Activated naive CD4-positive, alpha-beta T cell (primary cell): ENCODE measurements at places on chromosomes 3 and 15.

DNA sequence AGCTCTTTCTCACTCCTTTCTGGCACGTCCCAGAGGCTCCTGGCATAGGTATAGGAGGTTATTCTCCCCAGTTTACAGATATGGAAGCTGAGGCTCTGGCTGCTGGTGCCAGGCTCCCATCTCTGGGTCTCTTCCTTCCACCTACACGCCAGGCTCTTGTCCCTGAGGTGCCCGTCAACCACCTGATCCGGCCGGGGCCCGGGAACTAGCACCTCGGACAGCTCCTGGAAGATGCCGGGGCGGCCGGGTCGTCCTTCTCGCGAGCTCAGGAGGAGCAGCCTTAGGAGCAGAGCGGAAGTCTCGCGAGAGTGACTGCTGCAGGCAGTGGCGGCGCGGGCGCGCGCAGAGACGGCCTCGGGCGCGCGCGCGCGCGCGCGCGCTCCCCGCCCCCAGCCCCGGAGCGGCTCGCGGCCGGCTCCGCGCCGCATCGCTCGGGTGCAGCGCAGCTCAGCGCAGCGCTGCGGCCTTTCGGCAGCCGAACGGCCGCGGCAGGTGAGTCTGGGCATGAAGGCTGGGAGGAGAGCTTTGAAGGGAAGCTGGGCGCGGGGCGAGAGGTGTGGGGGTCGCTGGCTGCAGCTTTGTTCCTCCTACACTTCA, at the start of gene SCAMP5:
TSS of gene SCAMP5 (plus strand) at position 382 of the 597 bp plus-strand sequence. CDS start 16,277 bp downstream, outside the sequence.
- peak; percentile 83 for DNase-seq

DNA sequence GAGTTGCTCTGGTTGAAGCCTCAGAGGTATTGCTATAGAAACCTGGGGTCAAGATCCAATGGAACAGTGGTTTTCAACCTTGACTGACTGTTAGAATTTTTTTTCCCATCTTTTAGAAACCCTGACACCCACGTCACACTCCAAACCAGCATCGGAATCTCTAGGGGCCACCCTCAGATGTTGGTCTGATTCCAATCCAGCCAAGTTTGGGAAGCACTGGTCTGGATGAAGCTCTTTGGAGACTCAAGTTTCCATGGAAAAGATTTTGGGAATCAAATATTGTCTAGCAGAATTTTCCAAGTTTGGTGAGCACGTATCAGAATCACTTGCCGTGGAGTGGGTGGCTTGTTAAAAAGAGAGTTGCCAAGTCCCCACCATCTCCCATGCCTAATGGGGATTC, 103.8 kb downstream of the THSD4 start:
- DNase-seq: no peak

- no peak for DNase-seq
These were observed 5.1 kb downstream of the MAGEL2 start for GRCh38 chr15:23642413-23643044.

GRCh38 chr15:70096215-70097062, 1.3 kb downstream of the TLE3 start:
- peak; percentile 37 for DNase-seq

DNA sequence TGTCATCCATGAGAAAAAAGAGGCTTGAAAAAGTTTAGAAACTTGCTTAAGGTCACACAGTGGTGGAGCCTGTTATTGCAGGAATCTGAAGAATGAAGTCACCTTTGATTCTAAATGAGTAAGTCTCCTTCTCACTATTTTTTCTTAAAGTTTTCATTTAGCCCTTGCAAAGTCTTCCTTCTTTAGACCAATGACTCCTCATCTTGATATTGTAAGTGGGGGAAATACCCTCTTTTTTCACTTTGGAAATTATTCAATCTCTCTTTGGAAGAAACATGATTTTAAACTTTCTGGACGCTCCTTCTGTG, 787 bp upstream of the SLMAP start:
- DNase-seq: no peak

- DNase-seq: no peak
These were observed 1.1 kb upstream of the PIK3CA start for GRCh38 chr3:179146911-179147513.

- DNase-seq: no peak
These were observed 6.8 kb upstream of the TBC1D5 start for GRCh38 chr3:17749281-17749680.

DNA sequence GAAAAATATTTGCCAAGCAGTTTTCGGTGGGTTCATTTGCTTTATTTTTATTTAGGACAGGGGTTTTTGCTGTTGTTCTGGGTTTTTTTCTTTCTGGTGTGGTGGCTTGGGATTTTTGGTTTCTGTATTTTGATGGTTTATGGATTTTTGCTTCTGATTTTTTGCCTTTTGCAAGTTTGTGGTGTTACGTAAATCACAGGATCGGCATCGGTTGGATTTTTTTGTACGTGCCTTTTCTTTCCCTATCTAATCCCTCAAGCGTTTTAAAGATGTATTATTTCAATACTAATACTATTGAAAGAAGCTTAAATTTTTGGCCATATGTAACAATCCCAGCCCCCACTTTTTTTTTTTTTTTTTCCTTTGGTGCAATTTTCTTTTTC, 782 bp upstream of the BCL6 start:
- DNase-seq: no peak

GRCh38 chr3:45881078-45882022, 5.0 kb upstream of the CCR9 start:
- no peak for DNase-seq

DNA sequence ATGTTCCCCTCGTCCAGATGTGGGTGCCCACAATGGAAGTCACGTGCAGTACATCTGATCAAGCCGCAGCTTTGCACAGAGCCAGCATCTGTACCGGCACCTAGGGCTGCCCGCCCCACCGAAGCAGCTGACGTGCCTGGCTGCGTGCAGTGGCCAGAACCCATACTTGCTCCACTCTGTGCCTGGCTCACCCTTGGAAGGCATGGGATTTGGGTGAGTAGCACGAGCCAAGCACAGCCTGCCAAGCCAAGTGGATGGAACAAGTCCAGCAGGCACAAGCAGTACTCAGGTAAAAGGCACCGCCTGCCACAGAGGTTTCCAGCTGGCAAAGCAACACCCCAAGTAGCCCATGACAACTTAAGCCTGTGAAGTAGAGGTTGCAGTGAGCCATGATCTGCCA, 261.3 kb downstream of the TBC1D5 start:
- DNase-seq: no peak

GRCh38 chr3:58419780-58420507, 13.7 kb downstream of the PDHB start:
- DNase-seq: no peak

GRCh38 chr15:38093931-38094330, 158.7 kb upstream of the SPRED1 start:
- DNase-seq: no peak

DNA sequence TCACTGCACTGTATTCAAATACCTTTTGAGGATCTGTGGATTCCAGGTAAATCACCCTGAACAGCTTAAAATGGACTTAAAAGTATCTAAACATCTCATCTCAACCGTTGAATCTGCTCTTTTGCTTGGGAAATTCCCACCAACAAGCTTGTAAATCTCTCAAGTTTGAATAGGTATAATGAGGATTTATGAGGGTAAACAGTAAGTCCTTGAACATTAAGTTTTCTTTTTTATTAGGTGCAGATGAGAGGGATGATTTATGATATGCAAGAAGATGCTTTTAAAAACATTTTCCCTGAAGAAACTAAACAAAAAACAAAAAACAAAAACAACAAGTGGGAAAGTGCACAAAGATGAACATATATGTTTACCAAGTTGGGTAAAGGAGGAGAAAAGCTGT, 290.6 kb downstream of the ROBO1 start:
- DNase-seq: no peak

- no peak for DNase-seq
These were observed 276.6 kb upstream of the ZPLD1 start for GRCh38 chr3:102158080-102158740.

GRCh38 chr3:29319798-29320197, 38.9 kb downstream of the RBMS3 start:
- no peak for DNase-seq

GRCh38 chr15:85826756-85827515, 32.2 kb upstream of the KLHL25 start:
- no peak for DNase-seq

DNA sequence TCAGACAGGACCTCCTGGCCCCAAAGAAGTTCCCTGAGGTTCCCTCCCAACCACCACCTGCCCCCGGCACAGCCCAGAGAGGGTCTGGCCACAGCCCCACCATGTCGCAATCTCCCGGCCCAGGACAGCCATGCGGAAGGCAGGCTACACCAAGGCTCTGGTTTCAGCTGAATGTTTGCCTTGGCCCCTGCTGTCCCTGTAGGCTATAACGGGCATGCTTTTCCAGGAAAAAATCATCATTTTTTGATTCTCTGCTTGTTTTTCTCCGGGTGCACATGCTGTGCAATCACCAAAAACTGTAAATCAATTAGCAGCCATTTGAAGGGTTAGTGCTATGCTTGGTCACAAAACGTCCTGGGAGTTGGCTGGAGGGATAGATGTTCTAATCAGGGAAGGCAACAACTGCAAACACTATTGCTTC, 142.7 kb upstream of the IGF1R start:
- no peak for DNase-seq

DNA sequence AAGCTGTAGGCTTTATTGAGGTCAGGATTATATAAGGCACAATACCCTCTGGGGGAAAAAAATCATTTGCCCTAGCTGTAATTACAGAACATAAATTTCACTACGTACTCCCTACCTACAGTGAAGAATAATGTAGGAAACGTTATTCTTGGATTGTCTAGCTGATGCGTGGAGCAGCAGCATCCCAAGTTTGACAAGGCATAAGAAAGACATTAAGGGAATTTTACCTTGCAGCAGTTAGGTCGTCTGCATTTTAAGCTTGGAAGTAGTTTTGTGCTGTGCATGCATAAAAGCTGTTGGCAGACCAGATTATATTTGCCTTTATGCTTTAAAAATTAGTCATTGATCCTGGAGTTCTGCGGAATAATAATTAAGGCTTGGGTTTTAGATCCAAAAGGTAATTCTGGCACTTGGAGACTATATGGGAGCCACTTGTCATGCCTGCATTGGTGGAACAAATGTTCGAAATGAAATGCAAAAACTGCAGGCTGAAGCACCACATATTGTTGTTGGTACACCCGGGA, 2.2 kb downstream of the EIF4A2 start:
- DNase-seq: no peak

DNA sequence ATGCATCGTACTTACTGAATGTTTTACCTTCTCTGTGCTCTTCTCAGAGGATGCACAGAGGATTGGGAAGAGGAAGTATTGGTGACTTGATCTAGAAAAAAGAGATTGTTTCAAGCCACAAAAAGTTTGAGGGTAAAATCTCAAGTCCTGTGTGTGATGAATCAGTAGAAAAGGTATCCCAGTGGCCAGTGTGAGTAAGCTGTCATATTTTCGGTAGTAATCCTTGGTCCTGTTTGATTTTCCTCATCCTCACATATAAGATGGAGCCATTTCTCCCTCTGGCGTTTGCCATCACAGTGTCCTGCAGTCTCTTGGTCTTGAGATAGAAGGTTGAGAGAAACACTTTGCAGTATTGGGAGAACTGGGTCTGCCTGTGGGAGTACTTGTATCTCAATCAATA, 166.8 kb downstream of the LPP start:
- no peak for DNase-seq
